Activated CD8-positive, alpha-beta T cell treated with anti-CD3 and anti-CD28 coated beads, Interleukin-2, amount 10 ng/mL, durations not matched to agents 7 days and 5 days (primary cell): ENCODE measurements at places on chromosomes 2 and 18. TPM values are rescaled to one million over a fixed set of nuclear protein-coding genes. Genes with fewer than 3 reads are reported as not detected.

GRCh38 chr2:124258140-124258880, 233.2 kb downstream of the CNTNAP5 start:
- no peak overlapping the region for H3K27ac ChIP-seq
- H3K36me3 ChIP-seq, result no peaks in the 10 kb centered on the region
- no peak overlapping the region for H3K4me3 ChIP-seq
- H3K4me1 ChIP-seq, result no peaks in the 10 kb centered on the region
- H3K27me3 ChIP-seq, result no peaks in the 10 kb centered on the region
- DNase-seq, result no peak

DNA sequence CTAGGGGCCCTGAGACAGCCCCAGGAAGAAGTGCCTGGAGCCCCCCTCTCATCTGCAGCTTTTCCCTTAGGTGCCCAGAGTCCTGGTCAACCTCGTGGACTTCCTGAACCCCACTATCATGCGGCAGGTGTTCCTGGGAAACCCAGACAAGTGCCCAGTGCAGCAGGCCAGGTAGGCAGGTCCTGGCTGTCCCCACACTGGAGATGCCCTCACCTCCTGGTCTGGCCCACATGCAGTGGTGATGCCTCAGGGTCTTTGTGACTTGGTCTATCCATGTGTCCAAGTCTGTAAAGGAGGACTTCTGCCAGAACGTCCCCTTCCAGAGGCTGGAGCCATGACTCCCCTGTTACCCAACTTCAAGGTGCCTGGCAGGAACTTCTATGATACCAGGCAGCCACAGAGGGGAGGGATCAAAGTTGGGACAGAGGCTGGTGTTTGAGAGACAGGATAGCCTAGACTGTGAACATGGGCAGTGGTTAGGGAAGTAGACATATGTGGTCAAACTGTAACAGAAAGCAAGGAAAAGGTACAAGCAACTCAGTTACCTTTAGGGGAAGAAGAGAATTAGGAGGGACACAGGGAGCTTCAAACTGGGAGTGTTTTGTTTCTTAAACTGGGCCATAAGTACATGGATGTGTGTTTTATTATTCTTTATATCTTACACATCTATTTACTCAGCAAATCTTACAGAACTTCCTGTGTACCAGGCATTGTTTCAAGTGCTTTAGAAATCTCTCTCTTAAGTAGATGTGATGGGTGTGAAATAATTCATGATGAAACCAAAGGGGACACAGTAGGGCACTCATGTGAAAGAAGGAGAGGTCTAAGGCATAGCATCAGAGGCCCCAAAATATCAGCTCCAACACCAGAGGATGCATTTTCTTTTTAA, 107.1 kb downstream of the PLB1 start:
- no peak overlapping the region for H3K4me3 ChIP-seq
- peak overlapping the region; percentile 65 for H3K27ac ChIP-seq
- peaks cover 12% of the 10 kb centered on the region for H3K4me1 ChIP-seq
- no peaks in the 10 kb centered on the region for H3K36me3 ChIP-seq

- no peaks in the 10 kb centered on the region for H3K27me3 ChIP-seq
- no peaks in the 10 kb centered on the region for H3K4me1 ChIP-seq
These were observed 47.0 kb downstream of the APLF start for GRCh38 chr2:68514316-68514929.

DNA sequence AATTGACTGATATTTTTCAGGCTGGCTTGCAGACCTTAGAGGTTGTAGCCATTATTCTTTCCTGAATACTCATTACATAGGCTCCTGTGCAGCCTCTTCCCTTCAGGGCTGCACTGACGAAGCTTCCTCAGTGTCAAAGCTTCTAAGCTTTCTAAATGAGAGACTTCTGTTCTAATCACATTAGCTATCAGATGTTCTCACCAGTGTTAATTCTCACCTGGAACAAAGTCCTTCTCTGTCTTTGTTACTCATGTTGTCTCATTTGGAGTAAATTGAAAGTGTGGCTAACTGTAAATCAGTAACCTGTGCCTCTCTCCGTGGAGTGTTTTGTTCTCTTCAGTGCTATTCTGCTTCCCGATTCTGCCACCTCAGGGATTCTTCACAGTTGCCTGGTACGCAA, 76.9 kb downstream of the MC4R start:
- H3K27ac ChIP-seq, result no peak overlapping the region
- no peak overlapping the region for H3K4me3 ChIP-seq
- no peak for DNase-seq
- no peaks in the 10 kb centered on the region for H3K27me3 ChIP-seq
- H3K36me3 ChIP-seq, result no peaks in the 10 kb centered on the region

GRCh38 chr18:21398121-21398520, 156.1 kb downstream of the GREB1L start:
- H3K4me3 ChIP-seq, result no peak overlapping the region
- DNase-seq, result no peak
- H3K4me1 ChIP-seq, result no peaks in the 10 kb centered on the region
- no peak overlapping the region for H3K27ac ChIP-seq

- no peaks in the 10 kb centered on the region for H3K4me1 ChIP-seq
- H3K27me3 ChIP-seq, result no peaks in the 10 kb centered on the region
- H3K36me3 ChIP-seq, result no peaks in the 10 kb centered on the region
- H3K4me3 ChIP-seq, result no peak overlapping the region
- DNase-seq, result peak; percentile 34
These were observed 157.4 kb downstream of the TAF4B start for GRCh38 chr18:26383454-26384270.

- H3K27ac ChIP-seq, result no peak overlapping the region
- peaks cover 3% of the 10 kb centered on the region for H3K36me3 ChIP-seq
- peaks cover 30% of the 10 kb centered on the region for H3K27me3 ChIP-seq
- H3K4me3 ChIP-seq, result no peak overlapping the region
These were observed 2.8 kb downstream of the NPAS2 start for GRCh38 chr2:100822587-100823248.

- H3K27me3 ChIP-seq, result no peaks in the 10 kb centered on the region
- no peaks in the 10 kb centered on the region for H3K36me3 ChIP-seq
These were observed 67.3 kb upstream of the ST6GAL2 start for GRCh38 chr2:106953236-106953635.

DNA sequence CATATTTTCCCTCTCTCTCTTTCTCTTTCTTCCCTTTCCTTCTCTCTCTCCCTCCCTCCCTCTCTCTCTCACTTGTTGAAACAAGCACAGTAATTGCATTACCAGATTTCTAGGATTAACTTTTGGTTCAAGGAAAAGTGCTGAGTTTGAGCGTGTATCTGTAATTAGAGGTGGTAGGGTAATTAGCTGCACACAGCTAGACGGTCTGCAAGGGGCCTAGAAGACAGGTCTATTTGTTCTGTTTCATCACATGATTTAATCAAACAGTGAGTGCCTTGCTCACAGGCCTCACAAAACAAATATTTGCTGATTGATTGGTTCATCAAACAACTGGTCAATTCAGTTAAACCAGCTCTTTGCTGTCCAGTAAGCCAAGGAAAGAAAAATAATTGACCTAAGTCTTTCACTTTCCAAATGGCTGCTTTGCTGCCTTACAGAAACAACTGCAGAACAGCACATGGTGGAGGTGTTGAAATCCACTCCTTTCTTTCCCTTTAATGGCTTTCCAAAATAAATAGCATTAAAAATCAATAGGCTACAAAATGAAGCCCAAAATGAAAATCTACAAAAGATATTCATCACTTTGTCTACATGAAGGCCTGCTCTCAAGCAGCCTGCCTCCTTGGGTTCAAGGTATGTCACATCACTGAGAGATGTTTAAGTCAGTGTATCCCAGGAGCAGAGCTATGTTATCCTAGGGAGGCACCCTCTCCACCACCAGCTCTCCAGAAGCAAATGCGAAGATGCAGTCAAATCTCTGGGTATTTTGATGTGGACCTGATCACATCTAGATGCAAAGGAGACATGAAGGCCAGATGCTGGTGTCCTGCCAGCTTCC, 264.4 kb upstream of the SIX2 start:
- H3K27me3 ChIP-seq, result peaks cover 24% of the 10 kb centered on the region
- no peak for DNase-seq
- H3K36me3 ChIP-seq, result no peaks in the 10 kb centered on the region

GRCh38 chr2:4066217-4066616, 362.8 kb downstream of the DCDC2C start:
- no peak overlapping the region for H3K4me3 ChIP-seq
- no peaks in the 10 kb centered on the region for H3K36me3 ChIP-seq
- H3K27ac ChIP-seq, result no peak overlapping the region
- no peaks in the 10 kb centered on the region for H3K27me3 ChIP-seq
- no peaks in the 10 kb centered on the region for H3K4me1 ChIP-seq

DNA sequence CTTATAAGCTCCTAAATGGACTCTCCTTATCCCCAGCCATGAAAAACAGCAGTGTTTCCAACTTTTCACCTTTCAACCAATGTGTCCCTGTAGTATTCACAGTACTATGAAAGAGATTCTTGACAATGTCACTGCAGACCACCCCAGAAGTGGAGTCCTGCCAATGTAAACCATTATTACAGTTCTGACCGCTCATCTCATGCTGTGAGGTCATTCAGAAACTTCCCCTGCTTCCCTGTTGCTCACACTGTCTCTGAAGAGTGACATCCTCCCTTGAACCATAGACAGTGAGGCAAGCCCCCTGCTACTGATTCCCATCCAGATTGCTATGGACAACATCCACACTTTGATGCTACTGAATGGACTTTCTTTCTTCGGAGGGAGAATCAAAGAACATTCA, 1523.7 kb upstream of the ACVR2A start:
- no peak overlapping the region for H3K27ac ChIP-seq
- no peak for DNase-seq
- no peaks in the 10 kb centered on the region for H3K27me3 ChIP-seq

GRCh38 chr2:47014564-47015051, 99.0 kb upstream of the MCFD2 start:
- H3K27me3 ChIP-seq, result no peaks in the 10 kb centered on the region
- no peak overlapping the region for H3K4me3 ChIP-seq
- peaks cover 39% of the 10 kb centered on the region for H3K36me3 ChIP-seq
- DNase-seq, result no peak
- H3K27ac ChIP-seq, result no peak overlapping the region

DNA sequence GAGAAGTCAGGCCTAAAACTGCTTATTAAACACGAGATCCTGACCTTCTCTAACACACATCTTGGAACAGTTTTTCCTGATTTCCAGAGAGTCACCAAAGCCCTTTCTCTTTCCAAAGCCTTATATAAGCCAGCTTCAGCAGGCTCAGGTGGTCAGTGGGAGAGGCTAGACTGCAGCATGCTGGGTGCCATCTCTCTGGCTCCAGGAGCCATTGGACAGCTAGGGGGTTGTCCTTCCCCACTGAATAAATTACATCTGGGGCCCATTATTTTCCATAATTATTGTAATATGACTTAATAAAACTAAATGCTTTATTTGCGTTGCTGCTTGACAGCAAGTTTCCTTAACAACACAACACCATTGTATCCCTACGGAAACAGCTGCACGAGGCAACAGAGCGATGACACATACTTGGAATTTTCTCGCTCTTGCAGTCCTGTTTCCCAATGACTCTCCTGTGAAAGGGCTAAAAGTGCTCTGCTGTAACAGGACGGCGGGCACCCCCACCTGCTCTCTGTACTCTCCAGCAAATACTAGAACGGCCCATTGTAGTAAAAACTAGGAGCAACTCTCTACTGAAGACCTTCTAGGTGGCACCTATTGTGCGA, 160.6 kb downstream of the RNF144A start:
- H3K27ac ChIP-seq, result no peak overlapping the region
- H3K4me3 ChIP-seq, result no peak overlapping the region
- no peaks in the 10 kb centered on the region for H3K4me1 ChIP-seq
- peaks cover 17% of the 10 kb centered on the region for H3K36me3 ChIP-seq

Gene NT5DC4
- total RNA-seq, result not detected

Gene AKAIN1
- total RNA-seq, result not detected

Gene TMEM169
- 1.4 TPM for total RNA-seq

Gene FIGN
- not detected for total RNA-seq

Gene MDH1B
- total RNA-seq, result 0.55 TPM

Gene MATN3
- total RNA-seq, result not detected
